ENCODE measurements at places on chromosomes 1 and 21.

DNA sequence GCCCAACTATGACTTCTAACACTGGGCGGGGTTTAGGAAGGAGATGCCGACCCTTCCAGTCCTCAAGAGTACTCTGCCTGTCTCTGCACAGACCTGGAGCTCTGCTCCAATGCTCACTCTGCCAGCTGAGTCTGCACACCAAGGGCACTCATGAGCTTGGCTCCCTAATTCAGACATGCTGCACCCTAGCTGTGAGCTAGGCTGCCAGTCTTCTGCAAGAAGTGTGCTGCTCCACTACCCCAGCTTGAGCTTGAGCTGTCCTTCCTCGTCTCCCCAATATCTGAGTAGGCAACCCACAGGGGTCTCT, 13.2 kb downstream of the TP53BP2 start:
- peaks cover 4% of the 10 kb centered on the region for H3K36me3 ChIP-seq
- peak overlapping the region; percentile 66 for H3K27ac ChIP-seq
- H3K27me3 ChIP-seq, result no peaks in the 10 kb centered on the region
- no peak for DNase-seq
- H3K4me3 ChIP-seq, result no peak overlapping the region

- no peaks in the 10 kb centered on the region for H3K27me3 ChIP-seq
- H3K4me1 ChIP-seq, result no peaks in the 10 kb centered on the region
- H3K27ac ChIP-seq, result no peak overlapping the region
- no peak overlapping the region for H3K4me3 ChIP-seq
- no peaks in the 10 kb centered on the region for H3K36me3 ChIP-seq
- DNase-seq, result no peak
Observed at GRCh38 chr1:95542936-95543335, 308.9 kb downstream of the RWDD3 start.

DNA sequence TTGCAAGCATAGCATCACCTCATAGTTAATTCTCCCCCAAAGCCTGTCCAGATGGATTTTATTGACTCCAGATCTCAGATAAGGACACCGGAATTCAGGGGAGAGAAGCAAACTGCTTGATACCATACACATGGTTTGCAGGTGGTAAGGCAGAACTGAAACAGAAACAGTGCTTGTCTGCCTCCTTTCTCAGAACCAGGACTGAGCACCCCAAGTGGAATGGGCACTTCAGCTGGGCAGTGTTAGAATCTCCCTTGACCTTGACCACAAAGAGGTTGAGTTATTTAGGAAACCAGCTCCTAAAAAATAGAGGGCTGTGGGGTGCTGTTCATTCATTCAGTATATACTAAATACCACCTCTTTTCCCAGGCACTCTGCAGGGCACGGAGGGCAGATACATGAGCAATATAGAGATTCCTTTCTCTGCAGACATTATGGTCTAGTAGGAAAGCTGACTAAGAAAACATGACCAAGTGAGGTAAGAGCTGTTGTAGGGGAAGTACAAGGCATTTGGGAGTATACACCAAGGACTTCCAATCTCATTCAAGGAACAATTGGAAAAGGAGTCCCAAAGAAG, 185.2 kb downstream of the C1orf94 start:
- no peak overlapping the region for H3K27ac ChIP-seq
- no peaks in the 10 kb centered on the region for H3K36me3 ChIP-seq
- H3K4me3 ChIP-seq, result no peak overlapping the region
- H3K4me1 ChIP-seq, result no peaks in the 10 kb centered on the region
- H3K27me3 ChIP-seq, result peaks cover 13% of the 10 kb centered on the region

DNA sequence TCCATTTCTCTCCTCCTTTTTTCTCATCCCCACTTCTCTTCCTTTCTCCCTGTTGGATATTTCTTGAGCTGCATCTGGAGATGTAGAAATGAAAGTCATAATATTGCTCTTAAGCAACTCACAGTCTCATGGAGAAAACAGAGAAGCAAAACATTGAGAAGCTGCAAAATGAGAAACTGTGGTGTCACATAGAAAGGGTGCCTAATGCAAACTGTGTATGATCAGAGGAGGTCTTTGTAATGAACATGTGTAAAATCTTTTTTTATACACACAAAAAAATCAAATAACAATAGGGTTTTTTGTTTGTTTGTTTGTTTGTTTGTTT, 11.8 kb upstream of the SLAMF7 start:
- H3K27ac ChIP-seq, result no peak overlapping the region
- H3K4me1 ChIP-seq, result peaks cover 10% of the 10 kb centered on the region
- DNase-seq, result no peak
- no peaks in the 10 kb centered on the region for H3K27me3 ChIP-seq

DNA sequence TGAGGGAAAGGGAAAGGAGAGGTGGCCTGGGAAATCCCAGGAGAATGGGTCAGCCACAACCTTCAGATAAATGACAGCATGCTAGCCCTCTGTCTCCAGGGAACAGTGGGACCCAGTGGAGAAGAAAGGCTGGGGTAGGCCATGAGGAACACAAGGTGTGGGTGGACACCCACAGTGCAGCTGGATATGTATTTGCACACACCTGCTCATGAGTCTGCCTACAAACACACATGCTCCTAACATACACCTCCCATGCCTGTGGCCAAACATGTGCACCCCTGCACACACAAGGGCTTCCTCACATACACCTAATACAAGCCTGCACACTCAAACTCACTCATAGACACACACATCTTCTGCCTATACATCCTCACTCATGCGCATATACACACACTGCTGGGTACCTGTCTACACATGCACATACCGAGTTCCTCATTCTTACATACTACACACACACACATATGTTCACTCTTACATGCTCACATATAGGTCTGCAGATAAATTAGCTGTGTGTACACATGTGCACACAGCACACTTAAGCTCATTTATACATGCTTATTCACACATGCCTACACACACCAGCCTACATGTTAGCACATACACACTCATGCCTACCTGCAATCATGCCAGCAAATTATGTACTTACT, 3.6 kb downstream of the C1orf216 start:
- no peak overlapping the region for H3K27ac ChIP-seq
- H3K27me3 ChIP-seq, result peaks cover 24% of the 10 kb centered on the region
- no peak for DNase-seq
- H3K4me3 ChIP-seq, result no peak overlapping the region

DNA sequence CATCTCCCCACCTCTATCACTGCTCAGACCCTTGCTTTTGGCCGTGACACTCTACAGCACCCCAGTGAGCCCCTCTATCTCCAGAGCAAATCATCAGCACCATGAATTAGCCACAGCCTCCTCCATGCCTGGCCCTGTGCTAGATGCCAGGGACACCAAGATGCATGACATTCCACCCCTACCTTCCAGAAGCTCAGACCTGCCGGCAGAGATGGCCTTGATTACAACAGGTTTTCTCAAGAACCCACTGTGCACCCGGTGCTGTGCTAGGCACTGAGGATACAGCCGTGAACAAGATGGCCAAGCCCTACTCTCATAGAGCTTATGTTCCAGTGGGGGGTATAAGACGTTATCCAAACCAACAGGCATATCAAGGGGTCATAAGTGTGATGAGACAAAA, 30.6 kb downstream of the CDK18 start:
- peaks cover 6% of the 10 kb centered on the region for H3K4me1 ChIP-seq
- H3K36me3 ChIP-seq, result no peaks in the 10 kb centered on the region
- H3K27me3 ChIP-seq, result peaks cover 6% of the 10 kb centered on the region

All from naive B cell (primary cell).